ENCODE measurements at places on chromosomes 3 and 15. TPM values are rescaled to one million over a fixed set of nuclear protein-coding genes. Genes with fewer than 3 reads are reported as not detected.

DNA sequence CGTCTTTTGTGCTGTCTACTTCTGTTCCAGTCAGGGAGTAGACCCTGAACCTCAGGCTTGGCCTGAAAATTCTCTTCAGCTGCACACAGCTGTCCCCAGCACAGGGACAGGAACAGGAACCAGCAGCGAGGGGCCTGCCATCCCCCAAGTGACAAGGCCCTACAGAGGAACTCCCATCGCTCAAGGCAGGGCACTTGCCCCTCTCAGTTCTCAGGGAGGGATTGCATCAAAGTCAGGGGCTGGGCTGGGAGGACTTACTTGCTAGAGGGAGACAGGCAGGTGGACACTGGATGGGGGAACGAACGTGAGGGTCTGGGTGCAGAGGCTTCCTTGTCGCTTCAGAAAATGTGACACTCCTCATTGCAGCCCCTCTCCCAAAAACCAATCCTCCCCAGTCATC lies 163.6 kb downstream of the CHSY1 start:
- no peak for DNase-seq

DNA sequence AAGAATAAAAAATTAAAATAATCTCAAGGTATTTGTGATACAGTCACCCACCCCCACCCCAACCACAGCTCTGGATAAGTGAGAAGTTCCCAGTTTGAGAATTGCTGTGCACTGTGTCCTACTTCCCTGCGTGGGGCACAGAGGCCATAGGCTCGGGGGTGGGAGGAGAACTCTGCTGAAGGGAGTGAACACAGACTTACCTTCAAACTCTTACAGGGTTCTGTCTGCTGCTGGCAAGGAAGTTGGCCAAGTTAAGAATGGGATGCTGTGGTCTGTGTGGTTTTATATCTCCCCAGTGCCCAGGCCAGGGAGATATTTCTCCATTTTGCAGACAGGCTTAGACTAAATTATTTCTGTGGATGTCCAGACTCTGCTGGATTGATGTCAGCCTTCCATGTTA lies 37.6 kb downstream of the SPTSSB start:
- no peak for DNase-seq

DNA sequence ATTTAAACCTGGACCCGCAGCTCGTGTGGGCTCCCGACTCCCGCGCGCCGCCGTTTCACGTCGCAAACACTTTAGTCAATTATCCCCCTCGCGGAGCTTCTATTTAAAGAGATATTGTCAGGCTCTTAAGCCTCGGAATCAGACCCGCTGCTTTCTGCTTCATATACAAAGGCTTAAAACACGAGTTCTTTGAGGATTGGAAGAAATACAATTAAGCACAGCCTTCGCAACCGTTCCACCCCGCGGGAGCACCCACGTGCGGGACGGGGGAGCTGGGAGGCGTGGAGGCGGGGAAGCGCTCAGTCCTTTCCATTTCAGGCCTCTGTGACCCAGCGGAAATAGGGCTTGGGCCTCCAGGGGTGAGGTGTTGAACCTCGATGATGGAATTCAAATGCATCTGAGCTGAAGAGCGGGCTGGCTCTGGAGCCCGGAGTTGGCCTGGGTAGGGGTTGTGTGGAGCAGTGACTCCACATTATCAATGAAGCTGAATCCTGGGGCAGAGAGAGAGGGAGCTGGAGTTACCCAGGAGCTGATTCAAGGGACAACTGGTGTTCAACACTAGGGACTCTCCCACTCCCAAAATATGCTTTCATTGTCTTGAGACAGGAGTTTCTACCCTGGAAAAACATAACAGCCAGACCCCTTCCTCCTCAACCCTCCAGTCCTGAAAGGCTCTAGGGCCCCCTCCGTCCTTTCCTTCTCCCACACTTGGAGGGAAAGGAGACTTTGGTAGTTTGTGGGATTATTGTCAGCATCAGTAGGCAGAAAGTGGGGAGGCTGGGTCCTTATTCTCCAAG lies 2.4 kb downstream of the ANKRD63 start:
- no peak for DNase-seq

The SNTN gene
- not detected for total RNA-seq

GRCh38 chr3:182644790-182645433 lies 148.4 kb upstream of the ATP11B start:
- DNase-seq: no peak

GRCh38 chr3:120196812-120197211 lies 88.2 kb downstream of the GPR156 start:
- DNase-seq: no peak

The ZNF592 gene
- total RNA-seq: 22.3 TPM

GRCh38 chr3:35678643-35679161 lies 39.4 kb downstream of the ARPP21 start:
- DNase-seq: no peak

DNA sequence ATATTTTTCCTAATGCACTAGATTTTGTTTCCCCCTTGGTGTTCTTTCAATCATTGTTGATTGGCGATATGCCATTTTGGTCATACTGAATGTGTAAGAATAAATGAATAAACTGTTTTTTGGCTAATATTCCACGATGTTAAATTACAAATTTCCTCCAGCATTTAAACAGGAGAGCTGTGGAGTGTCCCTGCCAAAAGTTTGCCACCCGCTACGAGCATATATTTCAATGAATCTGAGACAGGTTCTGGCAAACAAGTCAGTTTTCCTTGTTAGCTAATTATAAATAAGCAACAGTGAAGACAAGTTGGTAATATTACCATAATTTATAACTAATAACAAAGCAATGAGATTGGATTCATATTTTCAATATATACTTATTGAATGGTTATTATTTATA lies 777.6 kb downstream of the ROBO1 start:
- no peak for DNase-seq

GRCh38 chr15:43886558-43886957 lies 59.8 kb downstream of the WDR76 start:
- DNase-seq: no peak

The ZDHHC23 gene
- total RNA-seq: 1.9 TPM

GRCh38 chr3:65130782-65131181 lies 443.0 kb upstream of the ADAMTS9 start:
- DNase-seq: no peak

The SOX14 gene
- not detected for total RNA-seq

GRCh38 chr15:85730001-85730820 lies 64.5 kb downstream of the KLHL25 start:
- peak; percentile 74 for DNase-seq

DNA sequence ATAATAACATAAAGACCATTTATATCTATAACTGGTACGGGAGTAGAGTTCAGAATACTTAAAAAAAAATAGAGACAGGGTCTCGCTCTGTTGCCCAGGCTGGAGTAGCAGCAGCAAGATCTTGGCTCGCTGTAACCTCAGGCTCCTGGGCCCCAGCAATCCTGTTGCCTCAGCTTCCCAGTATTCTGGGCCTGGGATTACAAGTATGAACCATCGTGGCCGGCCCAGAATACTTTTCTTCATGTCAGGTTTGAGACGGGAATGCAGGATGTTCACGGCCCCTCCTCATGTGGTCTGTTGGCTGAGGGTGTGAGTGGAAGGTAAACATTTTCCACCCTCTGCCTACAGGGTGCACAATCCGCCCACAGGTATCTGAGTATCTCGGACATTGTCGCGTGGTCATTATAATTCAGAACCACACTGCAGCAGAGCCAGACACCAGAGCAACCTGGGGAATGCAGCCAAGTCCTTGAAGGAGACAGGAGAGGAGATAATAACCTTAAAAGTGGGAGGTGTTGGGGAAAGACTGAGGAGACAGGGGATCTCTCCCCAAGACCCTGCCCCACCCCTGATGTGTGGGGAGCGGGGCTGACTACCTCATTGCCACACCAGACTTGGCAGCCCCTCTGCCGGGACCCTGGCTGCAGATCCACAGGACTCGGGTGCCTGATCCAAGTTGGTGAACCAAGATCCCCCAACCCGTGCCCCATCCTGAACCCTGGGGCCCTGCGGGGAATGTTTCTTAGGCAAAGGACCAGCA lies 106.8 kb downstream of the ADCY5 start:
- DNase-seq: no peak

GRCh38 chr15:75064846-75065245 lies 41.5 kb downstream of the PPCDC start:
- no peak for DNase-seq

DNA sequence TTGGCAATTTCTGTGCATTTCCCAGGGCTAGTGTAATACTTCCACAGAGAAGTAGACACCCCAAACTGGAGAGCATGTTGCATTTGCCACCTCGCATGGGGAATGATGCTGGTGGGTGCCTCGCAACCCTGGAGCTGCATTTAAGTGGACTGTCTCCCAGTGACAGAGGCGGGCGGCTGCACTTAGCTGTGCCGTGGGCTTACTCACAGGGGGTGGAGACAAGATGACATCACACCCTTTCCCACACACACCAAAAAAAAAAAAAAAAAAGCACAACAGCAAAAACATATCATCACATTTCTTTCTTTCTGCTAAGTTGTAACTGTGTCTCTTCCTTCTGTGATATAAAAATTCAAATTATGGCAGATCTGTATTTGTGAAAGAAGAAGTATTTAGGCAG lies at the start of gene ABI3BP:
Gene ABI3BP (minus strand): TSS at position 113 of the 400 bp plus-strand sequence. CDS start 37 bp downstream, at position 76.
- DNase-seq: peak; percentile 91

- no peak for DNase-seq
Observed at GRCh38 chr15:67784090-67784781, 41.1 kb upstream of the SKOR1 start.

- no peak for DNase-seq
Observed at GRCh38 chr3:74470313-74470712, 144.1 kb downstream of the CNTN3 start.
